Posterior cingulate gyrus (tissue), 11 donors: ENCODE measurements at places on chromosomes 5 and 9.

- no peak for DNase-seq
Measured at GRCh38 chr5:119074419-119074818, 3.5 kb downstream of the DMXL1 start.

DNA sequence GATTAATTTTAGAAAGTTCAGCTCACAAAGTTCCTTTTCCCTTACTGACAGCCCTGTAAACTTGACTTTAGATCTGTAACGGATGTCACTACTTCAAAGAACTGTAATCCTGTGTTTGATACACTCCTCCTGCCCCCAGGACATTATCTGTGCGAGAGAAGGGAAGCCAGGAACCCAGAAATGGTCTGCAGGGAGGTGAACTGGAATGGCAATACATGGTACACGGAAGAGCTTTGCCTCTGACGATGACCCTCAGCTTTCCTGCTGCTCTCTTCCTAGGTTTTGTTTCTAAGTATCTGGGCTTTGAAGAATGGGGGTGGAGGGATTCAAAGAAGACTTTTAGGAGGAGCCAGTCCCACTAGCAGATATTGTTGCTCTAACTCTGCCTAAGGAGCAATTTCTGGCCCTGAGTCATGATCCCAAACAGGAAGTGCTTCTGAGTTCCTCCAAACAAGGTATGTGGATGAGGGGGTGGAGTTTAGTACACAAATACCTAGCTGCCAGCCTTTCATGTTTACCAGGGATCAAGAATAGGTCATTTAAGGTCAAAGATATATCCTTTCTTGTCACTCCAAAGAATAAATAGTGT lies 43.4 kb upstream of the TMC1 start:
- DNase-seq: no peak

GRCh38 chr9:123657099-123657498 lies 272.8 kb downstream of the DENND1A start:
- DNase-seq: no peak

- DNase-seq: peak; percentile 84
Measured at GRCh38 chr5:149636861-149637246, 55.6 kb downstream of the ARHGEF37 start.

- DNase-seq: peak; percentile 96
Measured at GRCh38 chr5:179559284-179560252, 9.2 kb downstream of the RUFY1 start.

DNA sequence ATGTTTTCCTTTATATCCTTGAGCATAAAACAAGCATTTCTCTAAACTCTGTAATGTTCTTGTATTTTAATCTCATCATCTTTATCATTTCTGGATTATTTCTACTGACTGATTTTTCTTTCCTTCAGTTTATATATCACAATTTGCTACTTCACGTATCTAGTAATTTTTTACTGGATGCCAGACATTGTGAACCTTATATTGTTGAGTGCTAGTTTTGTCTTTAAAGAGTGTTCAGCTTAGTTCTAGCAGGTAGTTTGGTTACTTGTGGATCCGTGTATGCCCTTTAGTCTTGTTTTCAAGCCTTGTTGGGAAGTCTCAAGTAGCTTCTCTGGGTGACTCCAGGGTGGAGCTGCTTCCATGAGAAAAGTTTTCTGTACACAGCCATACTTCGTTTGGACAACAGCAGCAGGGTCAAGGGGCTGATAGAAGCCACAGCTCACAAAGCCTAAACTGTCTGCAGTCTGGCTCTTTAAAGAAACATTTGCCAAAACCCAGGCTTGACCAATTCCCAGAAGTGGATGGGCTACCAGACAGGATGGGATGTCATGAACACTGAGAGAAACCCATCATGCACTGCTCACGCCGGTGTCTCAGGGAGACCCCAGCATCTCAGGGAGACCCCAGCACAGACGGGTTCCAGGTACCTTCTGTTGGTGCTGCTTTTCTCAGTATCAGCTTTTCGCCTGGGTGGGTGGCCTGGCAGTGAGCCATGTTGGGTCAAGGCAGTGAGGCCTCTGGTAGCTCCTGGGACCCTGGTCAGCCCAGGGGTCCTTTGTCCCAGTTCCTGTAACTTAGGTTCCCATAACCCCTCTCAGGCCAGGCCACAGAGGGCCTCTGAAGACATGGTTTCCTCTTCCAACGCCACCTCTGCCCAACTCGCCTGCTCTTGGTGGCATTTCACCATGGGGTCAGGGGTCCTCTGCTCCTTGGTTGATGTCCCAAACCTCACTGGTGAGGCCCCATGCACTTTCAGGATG lies 29.1 kb downstream of the TRIP13 start:
- DNase-seq: no peak

- DNase-seq: no peak
Measured at GRCh38 chr5:30502277-30502676, 691.2 kb upstream of the CDH6 start.

GRCh38 chr5:139272471-139273321 lies 20.8 kb upstream of the MATR3 start:
- no peak for DNase-seq

- no peak for DNase-seq
Measured at GRCh38 chr9:25681266-25681665, 3.0 kb upstream of the TUSC1 start.

GRCh38 chr9:93546356-93546755 lies 30.0 kb upstream of the PHF2 start:
- DNase-seq: no peak

DNA sequence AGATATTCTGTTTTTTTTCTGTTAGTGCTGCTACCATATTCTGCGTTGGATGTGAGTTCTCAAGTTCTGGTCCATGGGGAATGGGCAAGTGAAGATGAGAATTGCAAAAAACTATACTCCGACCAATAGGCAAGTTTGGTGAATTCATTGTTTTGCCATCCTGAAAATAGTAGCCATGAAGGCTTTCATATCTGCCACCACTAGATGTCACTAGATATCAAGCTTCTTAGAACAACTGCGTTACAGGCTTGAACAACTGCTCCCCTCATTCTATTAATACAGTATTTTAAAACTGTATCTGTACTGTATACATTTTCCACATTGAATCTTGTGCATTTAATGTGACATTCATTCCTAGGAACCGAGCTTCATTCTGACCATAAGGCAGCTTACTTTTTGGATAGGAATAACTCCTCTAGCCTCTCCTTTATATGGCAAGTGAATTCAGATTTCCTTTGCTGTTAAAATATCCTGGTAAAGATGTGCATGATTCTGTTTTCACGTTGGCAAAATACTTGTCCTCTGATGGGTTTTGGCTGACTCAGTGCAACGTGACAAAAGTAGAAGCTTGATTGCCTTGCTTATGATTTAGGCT lies 163.6 kb downstream of the SREK1 start:
- no peak for DNase-seq

DNA sequence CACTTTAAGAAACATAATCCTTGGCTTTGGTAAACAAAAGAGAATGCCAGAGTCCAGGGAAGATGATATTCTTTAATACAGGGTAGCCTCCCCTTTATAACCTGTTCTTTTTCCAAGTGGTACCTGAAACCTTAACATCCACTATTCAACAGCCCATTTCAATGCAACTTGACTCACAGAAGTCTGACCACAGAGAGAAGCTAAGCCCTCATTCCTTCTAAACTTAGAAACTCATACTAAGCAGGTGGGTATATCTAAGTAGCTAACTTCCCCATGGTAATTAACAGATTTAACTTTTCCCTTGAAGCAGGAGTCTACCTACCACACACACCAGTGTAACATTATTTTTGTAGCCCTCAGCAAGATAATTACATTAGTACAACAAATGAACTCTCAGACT lies 91.9 kb downstream of the CEMIP2 start:
- no peak for DNase-seq

- no peak for DNase-seq
Measured at GRCh38 chr5:43664501-43665040, 61.6 kb downstream of the NNT start.

- no peak for DNase-seq
Measured at GRCh38 chr9:137589441-137590122, 730 bp downstream of the ZMYND19 start.

GRCh38 chr5:171268700-171269620 lies 40.1 kb upstream of the TLX3 start:
- no peak for DNase-seq

DNA sequence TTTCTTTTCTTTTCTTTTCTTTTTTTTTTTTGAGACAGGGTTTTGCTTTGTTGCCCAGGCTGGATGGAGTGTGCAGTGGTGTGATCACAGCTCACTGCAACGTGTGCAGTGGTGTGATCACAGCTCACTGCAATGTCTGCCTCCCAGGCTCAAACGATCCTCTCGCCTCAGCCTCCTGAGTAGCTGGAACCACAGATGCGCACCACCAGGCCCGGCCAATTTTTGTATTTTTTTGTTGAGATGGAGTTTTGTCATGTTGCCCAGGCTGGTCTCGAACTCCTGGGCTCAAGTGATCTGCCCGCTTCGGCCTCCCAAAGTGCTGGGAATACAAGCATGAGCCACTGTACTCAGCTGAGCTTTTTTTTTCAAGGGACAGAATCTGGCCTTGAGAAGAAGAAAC lies 36.8 kb upstream of the TJP2 start:
- DNase-seq: no peak

DNA sequence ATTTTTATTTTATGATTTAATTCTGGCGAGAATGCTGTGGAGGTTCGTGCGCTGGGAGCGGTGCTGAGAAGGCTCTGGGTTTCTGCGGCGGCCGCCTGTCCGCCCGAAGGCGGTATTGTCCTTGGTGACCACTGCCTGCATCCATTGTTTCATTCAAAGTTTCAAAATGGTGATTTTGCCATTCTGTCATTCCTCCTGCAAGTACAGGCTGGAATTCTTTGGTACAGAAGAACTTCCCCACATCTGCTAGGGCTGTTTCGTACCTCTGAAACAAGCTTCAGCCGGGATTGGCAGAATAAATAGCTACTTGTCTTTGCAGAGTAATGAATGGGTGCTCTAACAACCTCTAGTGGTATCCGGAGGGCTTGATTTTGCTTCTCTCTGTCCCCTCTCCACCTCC lies 112.6 kb upstream of the CACNA1B start:
- DNase-seq: no peak

DNA sequence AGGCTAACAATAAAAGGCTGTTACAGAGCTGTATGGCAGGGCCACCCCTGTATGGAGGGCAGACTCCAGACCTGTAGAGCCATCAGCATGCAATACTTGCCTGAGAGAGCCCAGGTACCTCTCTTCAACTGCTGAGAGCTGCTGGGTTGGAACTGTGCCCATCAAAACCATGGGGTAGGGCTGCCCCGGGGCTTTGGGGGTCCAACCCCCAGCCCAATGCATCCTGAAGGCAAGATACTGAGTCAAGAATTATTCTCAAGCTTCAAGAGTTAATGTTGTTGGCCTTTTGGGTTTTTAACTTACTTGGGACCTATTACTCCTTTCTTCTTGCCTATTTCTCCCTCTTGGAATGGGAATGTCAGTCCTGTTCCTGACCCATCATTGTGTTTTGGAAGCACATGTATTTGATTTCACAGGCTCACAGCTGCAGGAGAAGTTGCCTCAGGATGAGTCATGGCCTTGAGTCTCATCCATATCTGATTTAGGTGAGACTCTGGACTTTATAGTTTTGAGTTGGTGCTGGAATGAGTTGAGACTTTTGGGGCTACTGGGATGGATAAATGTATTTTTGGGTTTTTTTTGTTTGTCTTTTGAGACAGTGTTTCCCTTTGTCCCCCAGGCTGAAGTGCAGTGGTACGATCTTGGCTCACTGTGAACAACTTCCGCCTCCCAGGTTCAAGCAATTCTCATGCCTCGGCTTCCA lies 21.0 kb upstream of the CDK7 start:
- no peak for DNase-seq

DNA sequence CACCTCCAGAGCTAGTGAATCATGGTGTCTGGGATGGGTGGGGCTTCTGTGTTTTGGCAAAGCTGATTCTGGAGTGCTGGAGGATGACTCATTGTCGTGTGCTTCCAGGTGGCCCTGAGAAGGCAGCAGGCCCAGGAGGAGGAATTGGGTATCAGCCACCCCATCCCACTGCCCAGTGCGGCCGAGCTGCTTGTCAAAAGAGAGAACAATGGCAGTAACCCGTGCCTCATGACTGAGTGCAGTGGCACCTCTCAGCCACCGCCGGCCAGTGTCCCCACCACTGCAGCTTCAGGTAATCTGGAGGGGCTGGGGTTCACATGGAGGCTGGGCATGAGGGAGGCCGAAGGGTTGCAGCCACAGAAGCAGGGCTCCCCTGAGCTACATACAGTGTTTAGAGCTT lies 5.4 kb downstream of the DMRT1 start:
- DNase-seq: no peak

GRCh38 chr5:93407454-93407853 lies 173.6 kb downstream of the NR2F1-AS1 start:
- DNase-seq: no peak

- no peak for DNase-seq
Measured at GRCh38 chr5:146623009-146623408, 107.0 kb upstream of the GPR151 start.

GRCh38 chr5:137837491-137838394 lies 29.9 kb upstream of the MYOT start:
- no peak for DNase-seq

DNA sequence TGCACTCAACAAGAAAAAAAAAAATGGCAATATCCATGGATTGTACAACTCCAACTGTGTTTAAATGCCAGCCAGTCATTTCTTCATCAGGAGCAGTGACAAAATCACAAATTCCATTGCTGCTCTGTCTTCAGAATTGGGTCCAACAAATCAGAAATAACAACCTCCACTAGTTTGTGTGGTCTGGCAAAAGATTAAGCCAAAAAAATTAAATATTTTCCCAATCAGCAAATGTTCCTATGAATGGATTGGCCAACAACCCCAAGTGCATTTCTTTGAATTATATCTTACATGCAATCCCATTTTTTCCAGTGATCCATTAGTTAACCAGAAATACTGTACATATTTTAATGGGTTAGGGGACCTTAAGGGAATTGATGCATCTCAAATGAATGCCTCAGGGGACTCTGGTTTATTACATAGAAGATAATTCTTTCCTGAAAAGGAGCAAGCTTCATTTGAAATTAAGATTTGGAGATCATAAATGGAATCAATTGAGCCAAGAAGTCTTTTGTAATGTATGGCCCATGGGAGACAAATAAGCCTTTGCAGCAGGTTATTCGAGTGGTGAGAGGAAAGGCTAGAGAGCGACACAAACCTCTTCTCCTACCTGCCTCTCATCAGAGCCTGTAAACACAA lies 131.8 kb downstream of the TLE1 start:
- no peak for DNase-seq

DNA sequence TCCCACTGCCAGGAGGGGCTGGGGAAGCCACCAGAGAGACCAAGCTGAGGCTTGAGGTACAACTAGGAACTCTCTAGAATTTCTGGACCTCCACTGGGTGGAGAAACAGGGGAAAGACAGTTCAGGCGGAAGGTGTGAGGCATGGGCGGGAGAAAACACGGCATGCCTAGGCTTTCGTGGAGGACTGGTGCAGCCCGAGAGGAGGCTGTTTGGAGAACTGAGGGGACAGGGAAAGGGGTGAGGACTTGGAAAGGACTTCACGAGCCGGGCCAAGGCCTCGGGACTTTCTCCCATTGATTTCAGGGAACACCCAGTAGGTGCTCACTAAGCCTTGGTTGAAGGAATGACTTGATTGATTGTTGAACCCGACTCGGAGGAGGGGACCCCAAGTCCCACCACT lies 9.5 kb upstream of the ADGRD2 start:
- no peak for DNase-seq

GRCh38 chr9:128275198-128276007 lies at the start of gene GOLGA2:
Gene GOLGA2, minus strand, starts transcription at chr9:128276007. Its CDS starts 31 bp downstream, at chr9:128275976.
- no peak for DNase-seq

GRCh38 chr5:7662289-7662688 lies 188.6 kb downstream of the CFAP90 start:
- DNase-seq: no peak

- DNase-seq: no peak
Measured at GRCh38 chr5:33258553-33258952, 182.2 kb upstream of the TARS1 start.
